ENCODE measurements at places on chromosomes 2 and 18.
A peak's percentile ranks its signal among the peaks of the same experiment; 100 is the strongest.

DNA sequence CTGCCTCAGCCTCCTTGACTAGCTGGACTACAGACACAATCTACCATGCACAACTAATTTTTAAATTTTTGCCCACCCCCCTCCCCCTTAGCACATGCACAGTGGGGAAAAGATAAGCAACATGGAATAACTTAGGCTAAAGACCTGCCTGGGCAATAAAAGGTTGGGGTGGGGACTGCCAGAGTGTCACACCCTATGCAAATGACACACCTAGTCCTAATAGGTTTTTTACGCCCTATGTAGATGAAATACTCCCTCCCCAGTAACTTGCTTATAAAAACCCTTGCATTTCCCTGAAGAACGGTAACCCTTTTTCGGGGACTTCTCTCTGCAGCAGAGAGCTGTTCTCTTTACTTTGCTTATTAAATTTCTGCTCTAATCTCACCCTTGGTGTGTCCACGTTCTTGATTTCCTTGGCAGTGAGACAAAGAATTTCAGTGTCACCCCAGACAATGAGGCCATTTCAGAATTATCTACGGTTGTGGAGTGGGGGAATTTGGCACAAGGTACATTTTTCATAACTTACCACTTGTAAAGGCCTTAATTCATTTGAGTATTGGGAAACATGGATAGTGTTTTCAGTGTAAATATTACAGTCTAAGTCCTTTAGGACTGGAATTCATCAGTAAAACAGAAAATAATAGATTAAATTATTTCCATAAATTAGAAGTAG is 109.2 kb downstream of the NOL4 start:
- DNase-seq: no peak

DNA sequence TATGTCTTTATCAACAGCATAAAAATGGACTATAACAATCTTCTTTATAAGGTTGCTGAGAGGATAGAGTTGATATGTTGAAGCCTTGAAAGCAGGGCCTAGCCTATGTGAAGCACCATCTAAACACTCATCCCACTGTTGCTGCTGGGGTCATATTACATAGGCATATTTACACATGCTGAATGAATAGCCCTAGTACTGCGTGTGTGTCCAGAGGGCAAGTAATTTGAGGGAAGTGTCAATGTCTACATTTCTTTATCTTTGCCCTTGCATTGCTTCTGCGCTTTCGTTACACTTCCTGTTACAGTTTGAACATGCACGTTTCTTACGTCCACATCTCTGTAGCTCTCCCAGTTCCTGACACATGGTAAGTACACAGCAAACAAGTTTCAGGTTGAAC is 280.3 kb upstream of the ATP5MC3 start:
- no peak for DNase-seq

DNA sequence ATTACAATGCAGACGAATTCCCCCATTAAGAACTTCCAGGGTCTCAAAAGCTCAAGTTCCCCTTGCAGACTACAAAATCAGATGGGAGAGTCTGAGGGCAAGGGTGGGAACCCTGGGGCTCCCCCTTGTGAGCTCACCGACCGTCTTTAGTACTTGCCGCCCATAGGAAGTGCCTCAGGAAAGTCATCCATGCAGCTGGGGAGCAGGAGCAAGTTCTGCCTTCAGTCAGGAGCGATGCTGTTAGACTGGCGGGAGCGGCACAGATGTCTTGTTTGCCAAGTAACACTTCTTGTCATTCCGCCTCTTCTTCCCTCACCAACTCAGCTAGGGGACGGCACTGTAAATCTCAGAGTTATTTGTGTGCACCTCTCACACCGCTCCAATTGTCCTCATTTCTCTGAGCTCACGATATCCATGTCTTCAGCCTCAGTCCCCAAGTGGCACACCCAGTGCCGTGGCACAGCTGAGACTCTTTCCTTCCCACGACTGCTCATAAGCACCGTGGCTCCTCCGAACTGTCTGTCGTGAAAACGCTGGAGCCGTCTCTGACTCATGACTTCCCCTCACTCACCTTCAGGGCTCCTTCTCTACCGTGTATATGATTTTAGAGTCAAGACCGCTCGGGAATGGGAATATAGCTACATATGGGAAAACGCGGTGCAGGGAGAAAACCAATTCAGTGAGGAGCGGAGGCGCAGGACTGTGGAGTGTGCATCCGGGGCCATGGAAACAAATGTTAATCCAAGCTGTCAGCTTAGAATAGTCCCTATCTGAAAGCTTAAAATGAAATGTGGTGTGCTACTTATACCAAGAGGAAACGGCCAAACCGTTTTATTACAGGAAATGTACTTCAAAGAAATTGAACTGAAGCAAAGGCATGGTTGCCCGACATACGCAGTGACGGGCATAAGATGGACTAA is 34.0 kb downstream of the UXS1 start:
- peak; percentile 66 for DNase-seq

- DNase-seq: peak; percentile 36
Observed at GRCh38 chr2:236546561-236547002, 23.0 kb upstream of the ACKR3 start.

GRCh38 chr2:199946836-199947235 is 8.5 kb downstream of the TYW5 start:
- DNase-seq: no peak

DNA sequence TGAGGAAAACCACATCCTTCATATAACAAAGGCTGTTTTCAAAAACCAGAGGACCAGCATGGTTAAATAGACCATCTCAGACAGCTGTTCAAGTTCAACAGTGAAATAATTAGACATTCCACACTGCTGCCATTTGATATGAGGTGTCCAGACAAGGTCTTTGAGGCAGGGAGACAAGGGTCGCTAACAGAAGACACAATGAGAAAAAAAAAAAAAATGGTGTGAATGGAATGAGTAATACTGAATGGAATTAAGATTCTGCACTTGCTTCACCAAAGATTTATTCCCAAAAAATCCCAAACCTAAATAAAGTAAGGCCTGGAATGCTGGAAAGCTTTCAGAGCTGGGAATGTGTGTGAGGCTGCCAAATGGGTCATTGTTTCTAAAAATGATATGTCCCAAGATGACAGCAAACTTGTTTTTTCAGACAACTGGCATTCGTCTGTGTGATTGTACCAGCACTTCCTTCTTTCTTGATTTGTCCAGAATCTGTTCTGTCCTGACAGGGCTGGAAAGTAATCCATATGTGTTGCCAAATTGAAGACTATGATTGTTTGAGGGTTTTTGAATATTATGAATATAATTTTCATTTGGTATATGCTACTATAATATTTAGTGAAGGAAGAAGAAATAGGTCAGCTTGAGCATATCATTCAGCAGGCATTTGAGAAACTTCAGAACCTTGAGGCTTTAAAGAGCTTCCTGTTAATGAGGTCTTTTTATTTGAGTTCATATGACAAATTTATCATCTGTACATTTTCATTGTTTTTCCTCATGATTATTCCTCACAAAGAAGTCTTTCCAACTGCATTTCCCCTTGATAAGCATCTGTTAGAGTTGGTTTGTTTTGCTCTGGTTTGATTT is 85.2 kb upstream of the ITGA4 start:
- DNase-seq: no peak

DNA sequence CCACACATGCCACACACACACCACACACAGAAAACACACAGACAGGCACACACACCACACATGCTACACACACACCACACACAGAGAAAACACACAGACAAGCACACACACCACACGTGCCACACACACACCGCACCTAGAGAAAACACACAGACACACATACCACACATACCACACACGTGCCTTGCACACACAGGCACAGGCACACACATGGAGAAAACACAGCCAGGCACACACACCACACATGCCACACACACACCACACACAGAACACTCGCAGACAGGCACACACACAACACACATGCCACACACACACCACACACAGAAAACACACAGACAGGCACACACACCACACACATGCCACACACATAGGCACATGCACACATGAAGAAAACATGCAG is 242.1 kb upstream of the MYT1L start:
- no peak for DNase-seq

DNA sequence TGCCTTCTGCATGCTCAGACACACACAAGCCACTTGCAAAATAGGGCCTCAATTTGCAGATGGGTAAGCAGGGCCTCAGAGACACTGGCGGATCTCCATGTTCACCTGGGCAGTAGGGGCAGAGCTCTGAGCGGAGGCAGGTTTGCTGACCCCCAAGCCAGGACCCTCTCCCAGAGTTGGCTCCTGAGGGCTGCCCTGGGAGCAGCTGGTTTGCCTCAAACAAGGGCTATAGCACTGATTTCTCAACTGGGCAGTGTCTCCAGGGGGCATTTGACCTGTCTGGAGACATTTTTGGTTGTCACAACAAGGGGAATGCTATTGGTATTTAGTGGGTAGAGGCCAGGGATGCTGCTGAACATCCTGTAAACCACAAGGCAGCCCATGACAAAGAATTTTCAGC is 11.6 kb downstream of the GLI2 start:
- DNase-seq: no peak

GRCh38 chr18:13362607-13363006 is 144.0 kb downstream of the LDLRAD4 start:
- no peak for DNase-seq

DNA sequence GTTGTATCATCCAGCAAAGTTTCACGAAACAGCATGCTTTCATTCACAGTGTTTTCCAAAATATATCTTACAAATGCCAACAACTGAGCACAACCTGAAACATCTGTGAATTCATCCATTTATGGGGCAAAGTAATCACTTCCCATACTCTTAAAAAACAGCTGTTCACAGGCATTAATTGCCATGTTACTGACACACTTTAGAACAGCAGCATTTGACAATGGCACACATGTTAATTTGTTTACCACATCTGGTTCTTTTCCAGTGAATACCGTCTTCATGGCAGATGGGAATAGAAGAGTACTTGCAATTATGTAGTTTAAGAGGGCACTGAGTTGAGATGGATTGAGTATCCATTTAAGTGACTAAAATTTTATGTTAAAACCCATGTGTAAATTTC is 347.4 kb upstream of the LRP1B start:
- DNase-seq: no peak

GRCh38 chr2:196758474-196759377 is 40.8 kb downstream of the GTF3C3 start:
- no peak for DNase-seq

- DNase-seq: no peak
Observed at GRCh38 chr2:144097440-144098225, 422.3 kb downstream of the ZEB2 start.

- no peak for DNase-seq
Observed at GRCh38 chr2:209913786-209914345, 88.6 kb upstream of the RPE start.

- DNase-seq: no peak
Observed at GRCh38 chr18:25066516-25066915, 285.4 kb downstream of the ZNF521 start.

- no peak for DNase-seq
Observed at GRCh38 chr18:21826641-21827302, 86.2 kb downstream of the MIB1 start.

DNA sequence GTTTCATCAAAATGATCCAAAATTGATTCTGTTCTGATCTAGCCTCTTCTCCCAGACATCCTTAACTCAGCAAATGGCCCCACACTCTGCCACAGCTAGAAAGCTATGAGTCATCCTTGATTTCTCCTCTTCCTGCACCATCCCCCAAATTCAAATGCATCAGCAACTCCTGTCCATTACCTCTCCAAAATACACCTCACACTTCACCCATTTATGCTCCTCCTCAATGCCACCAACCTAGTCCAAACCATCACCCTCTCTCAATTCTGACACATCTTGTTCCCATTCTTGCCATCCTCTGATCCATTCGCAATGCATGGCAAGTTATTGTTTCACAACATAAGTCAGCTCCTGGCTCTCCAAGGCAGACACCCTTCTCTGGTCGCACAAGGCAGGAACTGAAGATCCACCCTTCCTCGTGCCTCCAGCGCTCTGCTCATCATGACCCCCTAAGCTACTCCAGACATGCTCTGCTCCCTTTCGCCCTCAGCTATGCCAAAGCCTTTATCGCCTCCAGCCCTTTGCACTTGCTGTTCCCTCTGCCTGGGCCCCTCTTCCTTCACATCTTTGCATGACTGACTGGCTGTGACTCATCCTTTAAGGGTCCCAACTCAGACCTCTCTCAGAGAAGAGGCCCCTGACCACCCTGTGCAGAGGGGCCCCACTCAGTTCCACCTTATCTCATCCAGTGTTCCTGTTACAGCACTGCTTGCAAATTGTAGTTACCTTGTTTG is 83.6 kb downstream of the MREG start:
- no peak for DNase-seq

- no peak for DNase-seq
Observed at GRCh38 chr18:14100503-14101286, 31.5 kb downstream of the ZNF519 start.

- no peak for DNase-seq
Observed at GRCh38 chr2:83364264-83364663, 1094.8 kb downstream of the SUCLG1 start.

DNA sequence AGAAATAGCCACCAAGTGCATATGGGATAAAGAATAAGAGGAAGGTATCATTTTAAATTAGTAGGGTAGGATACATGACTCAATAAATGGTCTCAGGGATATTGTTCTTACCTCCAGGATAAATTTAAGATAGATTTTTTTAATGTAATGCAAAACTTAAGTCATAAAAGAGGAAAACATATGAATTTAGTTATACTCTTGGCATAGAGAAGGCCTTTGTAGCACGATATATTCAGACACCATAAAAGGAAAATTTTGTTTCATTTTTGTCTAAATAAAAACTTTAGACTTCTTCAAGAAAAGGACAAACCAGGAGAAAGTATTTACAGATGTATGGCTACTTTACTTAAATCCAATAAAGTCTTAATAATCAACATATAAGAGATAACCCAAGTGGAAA is 78.5 kb upstream of the CAB39 start:
- no peak for DNase-seq

- DNase-seq: no peak
Observed at GRCh38 chr2:30738141-30738911, 68.9 kb downstream of the CAPN13 start.

- DNase-seq: no peak
Observed at GRCh38 chr2:176514805-176515500, 245.7 kb downstream of the MTX2 start.

DNA sequence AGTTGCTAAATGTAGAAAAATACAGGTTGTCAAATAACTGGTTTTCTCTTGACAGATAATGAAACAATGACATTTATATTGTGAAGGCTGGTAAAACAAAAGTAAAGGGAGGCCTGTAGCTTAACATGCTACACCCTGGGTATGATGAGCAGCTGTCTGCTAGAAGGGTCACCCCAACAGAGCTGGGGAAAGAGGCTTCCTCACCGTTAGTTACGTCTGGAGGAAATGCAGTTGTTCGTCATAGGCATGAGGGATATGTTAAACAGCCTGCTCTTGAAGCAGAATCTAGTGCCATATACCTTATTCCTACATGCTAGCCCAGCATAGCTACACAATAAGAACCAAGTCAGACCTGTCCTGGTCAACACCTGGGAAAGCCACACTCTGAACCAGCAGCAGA is 49.9 kb downstream of the LPIN2 start:
- DNase-seq: peak; percentile 37

All from activated naive CD4-positive, alpha-beta T cell treated with Interleukin-2 at 50 U/mL for 16 hours (primary cell).